ENCODE measurements at places on chromosomes 4 and X.

- DNase-seq, result no peak
Measured at GRCh38 chr4:53714236-53715140, 123.2 kb upstream of the LNX1 start.

DNA sequence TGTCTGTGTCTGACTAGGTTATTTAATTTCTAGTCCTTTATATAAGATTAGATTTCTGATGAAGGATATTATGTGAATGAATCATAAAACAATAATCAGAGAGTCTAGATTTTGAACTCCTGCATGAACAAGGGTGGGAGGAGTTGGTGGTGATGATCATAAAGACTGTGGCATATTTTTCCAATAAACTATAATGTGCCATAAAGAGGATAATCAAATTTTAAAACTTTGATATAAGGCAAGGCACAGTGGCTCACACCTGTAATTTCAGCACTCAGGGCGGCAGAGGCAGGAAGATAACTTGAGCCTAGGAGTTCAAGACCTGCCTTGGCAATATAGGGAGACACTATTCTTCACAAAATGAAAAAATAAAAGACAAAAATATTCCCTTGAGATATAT, 473.3 kb downstream of the GABRG1 start:
- DNase-seq, result no peak

- DNase-seq, result no peak
Measured at GRCh38 chrX:72358313-72358712, 52.6 kb upstream of the CITED1 start.

- DNase-seq, result peak; percentile 75
Measured at GRCh38 chr4:17511950-17512795, at the start of gene QDPR. Gene QDPR, minus strand, starts transcription at chr4:17512090. Its CDS starts 36 bp downstream, at chr4:17512054.

DNA sequence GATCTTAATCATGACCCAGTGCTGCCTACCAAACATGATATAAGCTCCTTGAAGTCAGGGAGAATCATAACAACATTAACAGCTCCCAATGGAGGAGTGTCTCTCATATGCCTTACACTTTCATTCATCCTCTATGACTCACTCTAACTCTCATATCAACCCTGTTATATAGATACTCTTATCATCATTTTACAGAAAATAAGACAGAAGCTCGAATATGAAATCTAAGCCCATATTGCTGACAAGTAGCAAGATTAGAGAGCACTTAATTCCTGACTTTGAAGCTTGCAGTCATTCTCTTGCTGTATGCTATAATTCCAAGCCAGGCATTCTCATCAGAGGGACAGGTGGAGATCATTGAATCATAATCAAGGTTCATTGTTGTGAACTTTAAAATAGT, 476.7 kb upstream of the ATOH1 start:
- DNase-seq, result no peak

- no peak for DNase-seq
Measured at GRCh38 chrX:119753001-119753400, 5.4 kb upstream of the SOWAHD start.

- no peak for DNase-seq
Measured at GRCh38 chrX:154738011-154738738, 12.7 kb downstream of the GAB3 start.

GRCh38 chr4:54228056-54228527, 1.0 kb upstream of the PDGFRA start:
- no peak for DNase-seq

DNA sequence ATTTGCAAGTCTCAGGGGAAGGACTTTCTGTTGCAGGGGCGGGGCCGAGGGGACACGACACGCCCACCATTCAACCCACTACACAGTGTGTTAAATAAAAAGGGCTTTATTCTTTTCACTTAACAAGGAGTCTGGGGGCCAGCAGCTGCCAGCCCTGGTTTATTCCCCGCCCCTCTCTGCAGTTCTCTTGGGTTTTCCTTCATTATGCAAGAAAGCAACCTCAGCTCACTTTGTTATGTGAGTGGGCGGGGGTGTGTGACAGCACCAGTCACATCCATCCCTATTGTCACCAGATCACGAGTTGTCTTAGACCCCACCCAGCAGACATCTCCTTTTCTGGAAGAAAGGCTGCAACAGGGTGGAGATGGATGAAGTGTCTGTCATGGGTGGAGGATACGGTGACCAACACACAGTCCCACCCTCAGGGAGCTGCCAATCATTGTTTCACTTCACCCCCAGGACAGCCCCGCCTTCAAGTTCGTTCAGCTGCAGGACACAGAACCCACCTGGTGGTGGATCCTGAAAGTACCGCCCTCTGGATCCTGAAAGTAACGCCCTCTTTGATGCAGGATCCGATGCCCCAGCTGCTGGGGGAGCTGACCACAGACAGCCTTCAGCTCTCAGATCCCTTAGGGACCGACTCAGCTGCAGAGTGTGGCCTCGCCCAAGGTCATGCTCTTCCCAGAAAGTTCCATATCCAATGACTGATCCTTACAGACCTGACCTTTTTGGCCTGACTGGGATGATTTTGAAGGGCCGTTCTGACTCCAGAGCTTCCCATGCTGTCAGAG, 79.6 kb downstream of the SMIM20 start:
- no peak for DNase-seq

GRCh38 chr4:128917781-128918180, 108.3 kb downstream of the JADE1 start:
- peak; percentile 11 for DNase-seq

DNA sequence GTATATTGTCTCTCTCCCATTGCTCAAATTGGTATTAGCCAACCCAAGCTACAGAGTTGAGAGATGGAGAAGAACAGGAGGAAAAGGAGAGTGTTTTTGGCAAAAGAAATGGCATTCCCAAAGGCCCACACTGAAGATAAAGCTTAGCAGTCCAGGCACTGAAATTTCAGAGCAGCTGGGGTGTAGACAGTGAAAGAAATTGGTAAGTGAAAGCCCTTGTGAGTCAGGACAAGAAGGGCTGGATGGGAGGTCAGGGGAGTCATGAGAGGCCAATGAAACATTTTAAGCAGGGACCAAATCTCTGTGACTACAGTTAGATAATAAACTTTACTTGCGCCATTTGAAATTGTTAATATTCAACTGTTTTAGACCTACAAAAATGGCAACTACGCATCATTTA, 177.7 kb downstream of the ADAMTS3 start:
- DNase-seq, result no peak

- DNase-seq, result no peak
Measured at GRCh38 chr4:108361446-108361820, 192.7 kb upstream of the LEF1 start.

DNA sequence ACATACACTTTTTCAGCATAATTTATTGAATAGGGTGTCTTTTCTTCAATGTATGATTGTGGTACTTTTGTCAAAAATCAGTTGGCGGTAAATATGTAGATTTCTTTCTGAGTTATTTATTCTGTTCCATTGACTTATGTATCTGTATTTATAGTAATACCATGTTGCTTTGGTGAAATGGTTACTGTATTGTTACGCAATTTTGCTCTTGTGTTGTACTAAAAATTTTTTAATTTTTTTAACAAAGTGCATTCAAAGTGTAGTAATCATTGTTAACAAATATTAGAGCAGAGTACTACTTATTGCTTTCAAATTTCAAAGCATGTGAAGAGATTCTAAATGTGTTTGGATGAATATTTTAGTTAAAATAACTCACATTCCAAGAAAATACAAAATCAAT, 915.4 kb downstream of the PCDH19 start:
- no peak for DNase-seq

DNA sequence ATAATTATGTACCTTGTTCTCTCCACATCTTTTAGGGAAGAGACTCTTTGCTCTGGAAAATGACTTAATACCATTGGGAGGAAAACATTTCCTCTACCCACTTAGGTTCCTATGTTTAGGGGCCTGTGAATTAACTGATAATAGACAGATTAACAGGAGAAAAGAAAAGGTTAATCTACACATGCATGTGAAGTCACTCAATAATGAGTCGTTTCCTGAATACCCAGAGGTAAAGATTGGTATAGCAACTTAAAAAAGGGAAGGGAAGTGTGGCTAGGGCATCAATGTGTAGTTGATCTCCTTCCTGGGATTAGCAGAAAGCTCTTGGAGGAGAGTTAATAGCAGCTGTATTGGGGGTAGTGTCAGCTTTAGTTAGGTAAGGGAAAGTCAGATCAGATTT, 419.5 kb upstream of the ATOH1 start:
- DNase-seq, result no peak

GRCh38 chr4:22466581-22466980, 49.3 kb downstream of the ADGRA3 start:
- DNase-seq, result no peak

GRCh38 chr4:182756161-182756690, 161.0 kb downstream of the DCTD start:
- no peak for DNase-seq

- DNase-seq, result no peak
Measured at GRCh38 chr4:6225469-6225868, 25.1 kb upstream of the JAKMIP1 start.

- no peak for DNase-seq
Measured at GRCh38 chr4:80033581-80033980, 39.4 kb downstream of the ANTXR2 start.

DNA sequence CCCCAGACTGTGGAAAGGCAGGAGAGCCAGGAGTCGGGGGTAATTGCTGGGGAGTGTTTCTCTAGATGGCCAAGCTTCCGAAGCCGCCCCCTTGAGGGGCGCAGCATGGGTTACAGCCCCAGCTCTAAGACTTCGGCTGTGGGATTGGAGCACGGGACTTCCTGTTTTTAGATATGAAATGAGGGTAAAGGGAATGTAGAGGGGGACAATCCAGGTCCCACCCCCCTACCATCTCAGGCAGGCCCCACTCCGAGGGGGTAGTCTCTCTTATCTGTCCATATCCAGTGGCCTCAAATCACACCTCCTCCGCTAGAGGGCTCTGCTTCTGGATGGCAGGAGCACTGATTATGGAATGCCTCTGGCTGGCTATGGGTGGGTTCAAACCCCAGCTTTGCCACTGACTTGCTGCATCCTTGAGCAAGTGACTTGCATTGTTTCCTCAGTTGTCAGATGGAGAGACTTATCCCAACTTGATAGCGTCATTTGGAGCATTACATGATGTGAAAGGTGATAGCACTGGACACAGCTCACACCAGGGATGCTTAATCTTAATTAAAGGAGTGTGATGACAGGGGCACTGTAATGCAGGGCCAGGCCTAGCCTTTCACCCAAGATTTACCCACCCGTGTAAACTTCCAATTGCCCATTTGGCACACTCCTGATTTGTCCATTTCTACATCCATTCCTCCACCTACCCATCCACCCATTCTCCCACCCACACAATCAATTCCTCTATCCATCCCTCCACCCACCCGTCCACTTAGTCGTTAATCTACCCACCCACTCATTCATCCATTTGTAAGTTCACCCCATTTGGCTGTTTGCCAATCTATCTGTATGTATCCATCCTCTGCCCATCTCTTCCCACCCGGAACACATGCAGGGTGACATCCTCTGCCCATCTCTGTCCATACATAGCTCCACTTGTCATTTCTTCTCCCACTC, 848 bp upstream of the KCND1 start:
- DNase-seq, result no peak

- DNase-seq, result no peak
Measured at GRCh38 chrX:39377157-39377556, 575.9 kb downstream of the MID1IP1 start.

GRCh38 chr4:91840359-91840758, 463.4 kb upstream of the GRID2 start:
- no peak for DNase-seq

- no peak for DNase-seq
Measured at GRCh38 chr4:8079916-8080753, 78.5 kb downstream of the ABLIM2 start.

DNA sequence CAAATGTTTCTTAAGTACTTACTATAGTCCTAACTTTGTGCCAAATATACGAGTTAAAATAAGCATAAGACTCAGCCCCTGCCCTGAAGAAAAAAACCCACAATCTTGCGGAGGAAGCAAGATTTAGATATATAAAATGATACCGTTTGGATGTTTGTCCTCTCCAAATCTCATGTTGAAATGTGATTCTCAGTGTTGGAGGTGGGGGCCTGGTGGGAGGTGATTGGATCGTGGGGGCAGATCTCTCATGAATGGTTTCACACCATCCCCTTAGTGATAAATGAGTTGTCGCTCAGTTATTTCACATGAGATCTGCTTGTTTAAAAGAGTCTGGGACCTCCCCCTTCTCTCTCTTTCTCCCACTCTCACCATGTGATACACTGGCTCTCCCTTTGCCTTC, 28.7 kb downstream of the EFHC2 start:
- no peak for DNase-seq

DNA sequence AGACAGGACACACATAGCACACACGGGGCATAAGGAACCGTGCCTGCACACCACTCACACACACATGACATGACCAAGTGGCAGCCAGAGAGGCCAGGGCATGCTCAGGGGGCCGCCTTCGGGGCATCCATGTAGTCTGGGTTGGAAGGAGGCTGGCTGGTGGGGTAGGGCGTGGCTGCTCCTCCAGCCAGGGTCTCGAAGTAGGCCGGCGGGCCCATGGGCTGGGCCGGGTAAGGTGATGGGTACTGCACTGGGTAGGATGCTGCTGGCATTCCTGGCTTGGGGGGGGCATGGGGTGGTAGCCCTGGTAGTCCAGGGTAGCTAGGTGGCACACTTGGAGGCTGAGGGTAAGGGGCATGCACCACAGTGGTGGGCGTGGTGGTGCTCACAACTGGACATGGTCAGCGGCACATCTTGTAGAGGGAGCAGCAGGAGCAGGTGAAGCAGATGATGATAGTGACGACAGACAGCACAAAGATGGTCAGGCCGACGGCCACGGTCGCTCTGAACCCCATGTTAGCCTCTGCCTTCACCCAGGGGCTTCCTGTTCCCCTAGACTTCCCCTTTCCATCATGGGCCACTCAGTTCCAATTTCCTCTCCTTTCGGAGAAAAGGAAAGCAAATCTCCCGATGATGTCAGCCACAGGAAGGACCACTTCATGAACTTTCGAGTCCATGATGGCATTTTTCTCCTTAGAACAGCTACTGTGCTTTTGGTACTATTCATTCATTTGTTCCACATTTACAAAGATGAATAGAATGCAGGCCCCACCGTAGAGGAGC, 10.9 kb upstream of the DDX3X start:
- no peak for DNase-seq

GRCh38 chrX:44228621-44229020, 114.9 kb downstream of the EFHC2 start:
- DNase-seq, result no peak

- DNase-seq, result no peak
Measured at GRCh38 chr4:186749611-186750281, 26.1 kb upstream of the FAT1 start.

DNA sequence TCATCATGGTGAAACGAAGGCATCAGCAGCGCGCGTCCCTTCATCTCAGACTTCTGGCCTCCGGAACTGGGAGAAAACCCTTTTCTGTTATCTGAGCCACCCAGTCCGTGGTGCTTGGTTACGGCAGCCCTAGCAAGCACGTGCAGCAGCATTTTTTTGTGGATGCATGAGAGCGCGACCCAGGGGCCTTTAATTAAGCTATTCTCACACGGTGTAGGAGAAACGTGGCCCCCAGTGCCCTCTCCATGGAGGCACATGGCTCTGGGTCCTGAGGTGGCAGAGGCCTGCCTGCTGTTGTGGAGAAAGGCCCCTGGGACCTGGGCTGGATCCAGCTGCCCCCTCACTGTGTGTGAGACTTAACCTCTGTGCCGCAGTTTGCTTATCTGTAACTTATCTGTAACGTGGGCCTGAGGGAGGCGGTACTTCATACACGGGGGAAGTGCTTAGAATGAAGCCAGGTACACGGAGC, 9.5 kb downstream of the CLCN4 start:
- no peak for DNase-seq

GRCh38 chrX:105018865-105019264, 201.6 kb downstream of the TEX13A start:
- no peak for DNase-seq

- DNase-seq, result no peak
Measured at GRCh38 chr4:136664988-136665387, 867.3 kb downstream of the PCDH18 start.

- DNase-seq, result no peak
Measured at GRCh38 chrX:37816766-37817165, 30.6 kb downstream of the DYNLT3 start.
